Choroid plexus epithelial cell (primary cell): ENCODE measurements at places on chromosomes 12 and 14.

DNA sequence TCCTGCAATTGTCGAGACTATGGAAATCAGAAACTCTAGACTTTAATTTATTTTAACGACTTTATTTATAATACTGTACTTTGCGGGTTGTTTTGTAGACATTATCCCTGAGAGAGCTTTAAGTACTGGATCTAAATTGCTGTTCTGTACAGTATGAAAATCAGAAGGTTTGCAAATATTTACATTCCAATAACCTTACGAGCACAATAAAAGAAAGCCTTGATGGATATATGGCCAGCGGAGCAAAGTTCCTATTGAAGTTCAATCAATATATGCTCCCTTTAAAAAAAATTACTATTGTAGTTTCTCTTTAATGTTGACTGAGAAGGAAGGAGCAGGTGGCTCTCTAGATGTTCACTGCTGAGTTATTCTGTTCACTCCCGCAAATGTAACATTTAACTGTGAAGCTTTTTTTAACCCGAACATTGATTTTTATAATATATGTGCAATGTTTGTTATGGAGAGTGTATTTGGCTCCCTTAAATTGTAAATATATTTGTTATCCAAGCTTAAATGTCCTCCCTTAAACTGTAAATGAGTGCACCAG lies 235.3 kb downstream of the PLCZ1 start:
- no peak for DNase-seq

DNA sequence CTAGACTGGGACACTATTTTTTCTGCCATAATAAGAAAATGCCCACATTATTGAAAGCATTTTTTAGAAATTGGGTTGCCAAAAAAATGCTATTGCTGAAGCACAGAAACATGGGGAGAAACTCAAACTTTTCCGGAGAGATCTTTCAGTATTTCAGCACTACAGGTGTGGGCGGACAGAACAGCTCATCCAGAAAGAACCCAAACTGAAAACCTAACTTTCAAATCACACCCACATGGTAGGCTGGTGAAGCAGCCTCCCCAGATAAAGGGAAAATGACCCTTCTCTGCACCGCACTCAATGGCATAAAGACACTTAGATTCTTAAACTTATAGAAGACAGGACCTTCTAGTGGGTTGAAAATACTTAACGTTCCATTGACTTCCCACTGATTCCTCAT lies 62.3 kb upstream of the TMPO start:
- DNase-seq: no peak

- no peak for DNase-seq
Measured at GRCh38 chr14:29687866-29688265, 239.8 kb downstream of the PRKD1 start.

- no peak for DNase-seq
Measured at GRCh38 chr12:131619106-131619642, 91.7 kb upstream of the SFSWAP start.

- no peak for DNase-seq
Measured at GRCh38 chr12:111064982-111065381, 144.6 kb upstream of the MYL2 start.

DNA sequence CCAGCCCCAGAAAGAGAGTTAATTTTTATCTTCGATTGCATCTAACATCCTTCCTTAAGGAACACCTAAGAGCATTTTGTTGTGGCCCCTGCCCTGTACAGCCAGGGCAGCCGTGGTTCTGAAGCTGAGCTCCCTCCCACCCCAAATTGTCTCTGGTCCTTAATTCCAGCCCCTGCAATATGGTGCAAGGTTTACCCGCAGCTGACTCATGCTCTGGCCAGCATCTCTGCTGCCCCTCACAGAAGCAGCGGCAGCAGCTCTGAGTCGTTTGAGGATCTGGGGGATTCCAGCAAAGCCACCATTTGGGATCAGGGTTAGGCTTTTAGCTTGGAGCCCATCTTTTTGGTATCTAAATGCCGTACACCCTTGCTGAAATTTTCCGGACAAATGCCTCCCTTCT lies 3.3 kb downstream of the DLK1 start:
- no peak for DNase-seq

- DNase-seq: peak; percentile 96
Measured at GRCh38 chr12:10385166-10385613, 4.7 kb downstream of the KLRK1 start.

DNA sequence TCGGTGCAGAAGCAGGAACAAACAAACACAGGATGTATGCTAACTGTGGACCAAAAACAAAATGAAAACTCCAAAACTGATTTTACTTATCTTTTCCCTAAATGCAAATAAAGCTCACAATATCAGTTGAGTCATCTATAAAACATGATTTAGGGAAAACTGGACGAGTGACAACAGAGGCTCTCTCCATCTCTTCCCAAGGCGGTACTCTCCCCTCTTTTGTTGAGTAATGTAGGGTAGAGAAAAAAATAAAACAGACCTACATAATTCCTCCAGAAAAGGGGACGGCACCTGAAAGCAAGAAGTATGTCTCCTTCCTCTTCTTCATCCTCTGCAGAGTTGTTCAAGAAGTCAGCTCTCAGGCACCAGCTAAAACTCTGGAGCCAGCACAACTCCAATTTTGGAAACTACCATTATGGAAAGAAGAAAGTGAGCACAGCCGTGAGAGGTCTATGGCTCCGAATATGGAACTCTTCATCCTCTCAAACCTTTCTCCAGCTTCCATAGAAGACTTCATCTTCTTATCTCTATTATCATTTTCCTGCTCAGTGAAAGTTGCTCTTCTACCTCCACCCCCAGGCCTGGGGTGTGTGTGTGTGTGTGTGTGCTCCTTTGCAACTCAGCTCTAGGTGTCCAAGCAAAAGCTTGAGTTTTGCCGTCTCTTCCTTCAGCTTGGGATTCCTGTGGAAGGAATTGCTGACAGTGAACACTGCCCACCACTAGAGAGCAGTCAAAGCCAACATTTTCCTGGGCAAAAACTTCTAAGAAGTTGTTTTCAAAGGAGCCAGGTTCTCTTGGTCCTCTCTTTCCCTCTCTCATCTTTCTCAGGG lies 155.4 kb downstream of the DIO2 start:
- peak; percentile 86 for DNase-seq

- DNase-seq: no peak
Measured at GRCh38 chr14:24390701-24391468, 7.9 kb upstream of the NYNRIN start.

GRCh38 chr12:8078398-8078797 lies 3.7 kb upstream of the NECAP1 start:
- peak; percentile 94 for DNase-seq
